ENCODE measurements at places on chromosomes 6 and 20.

GRCh38 chr6:168890981-168891365 is 362.7 kb downstream of the THBS2 start:
- DNase-seq, result no peak

DNA sequence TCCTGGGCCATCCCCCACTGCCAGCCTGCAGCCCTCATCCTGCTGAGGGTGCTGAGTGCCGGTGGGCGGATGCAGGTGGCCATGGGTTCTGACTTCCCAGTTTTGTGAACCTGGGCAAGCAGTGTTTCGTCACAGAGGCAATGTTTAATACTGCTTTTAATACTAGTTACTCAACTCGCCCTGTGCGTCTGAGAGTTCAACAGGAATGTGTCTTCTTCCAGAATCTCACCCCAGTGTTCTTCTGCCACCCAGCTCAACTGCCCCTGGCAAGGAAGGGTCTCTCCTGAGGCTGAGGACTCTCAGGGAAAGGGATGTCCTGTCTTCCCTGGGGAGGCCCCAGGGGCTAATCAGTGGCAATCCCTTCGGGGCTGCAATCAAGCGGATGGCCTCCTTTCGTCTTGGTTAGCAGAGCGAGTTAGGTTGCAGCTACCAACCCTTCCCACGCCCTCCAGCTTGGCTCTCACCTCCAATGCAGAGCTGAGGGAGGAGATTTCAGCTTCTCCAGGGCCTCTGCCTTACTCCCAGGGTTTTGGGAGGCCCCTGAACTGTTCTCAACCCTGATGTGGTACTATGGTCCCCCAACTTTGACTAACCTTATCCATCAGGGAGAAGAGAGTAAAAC is 2.0 kb downstream of the KCNK16 start:
- no peak for DNase-seq

DNA sequence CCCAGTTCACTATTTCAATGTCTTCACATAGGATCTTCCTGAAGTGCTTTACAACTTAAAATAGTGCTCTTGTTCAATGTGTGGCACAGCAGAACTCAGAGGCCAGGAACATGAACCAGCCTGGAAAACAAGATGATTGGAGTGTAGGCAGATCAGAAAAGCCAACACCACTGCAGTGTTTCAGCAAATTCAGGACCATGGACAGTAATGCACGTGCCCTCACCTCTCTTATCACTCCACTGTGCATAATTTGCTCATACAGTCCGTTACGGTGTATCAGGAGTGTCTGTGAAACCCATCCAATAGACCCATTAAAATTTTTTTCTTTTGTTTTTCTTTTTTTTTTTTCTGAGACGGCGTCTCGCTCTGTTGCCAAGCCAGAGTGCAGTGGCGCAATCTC is 27.6 kb upstream of the HACE1 start:
- DNase-seq, result no peak

DNA sequence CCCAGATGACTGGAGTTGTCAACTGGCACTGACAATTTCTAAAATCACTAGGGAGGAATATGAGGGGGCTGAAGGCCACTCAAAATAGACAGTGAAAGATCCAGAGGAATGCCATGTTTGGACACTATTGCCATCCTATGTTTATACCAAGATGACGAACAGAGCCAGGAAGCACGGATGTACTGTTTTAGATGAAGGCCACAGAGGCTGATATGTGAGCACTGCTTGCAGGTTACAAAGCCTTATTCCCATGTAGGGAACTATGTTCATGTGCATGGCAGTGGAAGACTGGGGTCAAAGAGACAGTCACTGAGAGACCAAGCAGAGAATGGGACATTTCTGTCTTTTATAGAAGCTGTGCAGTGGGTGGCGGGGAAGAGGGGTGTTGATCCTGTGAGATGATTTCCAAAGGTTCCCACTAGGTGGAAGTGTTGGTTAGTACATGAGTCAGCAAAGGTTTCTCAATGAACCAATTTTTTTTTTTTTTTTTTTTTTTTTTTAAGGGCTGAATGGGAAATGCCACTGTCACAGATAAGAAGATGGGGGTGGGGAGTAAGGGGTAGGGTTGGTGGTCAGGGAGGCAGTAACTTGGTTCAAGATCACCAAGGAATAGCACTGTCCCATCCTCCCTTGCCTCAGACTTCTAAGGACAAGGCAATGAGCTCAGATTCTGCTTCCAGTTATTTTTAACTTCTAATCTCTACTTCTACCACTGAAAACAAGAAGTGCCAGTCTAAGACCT is 46.7 kb upstream of the MOCS1 start:
- peak; percentile 47 for DNase-seq

DNA sequence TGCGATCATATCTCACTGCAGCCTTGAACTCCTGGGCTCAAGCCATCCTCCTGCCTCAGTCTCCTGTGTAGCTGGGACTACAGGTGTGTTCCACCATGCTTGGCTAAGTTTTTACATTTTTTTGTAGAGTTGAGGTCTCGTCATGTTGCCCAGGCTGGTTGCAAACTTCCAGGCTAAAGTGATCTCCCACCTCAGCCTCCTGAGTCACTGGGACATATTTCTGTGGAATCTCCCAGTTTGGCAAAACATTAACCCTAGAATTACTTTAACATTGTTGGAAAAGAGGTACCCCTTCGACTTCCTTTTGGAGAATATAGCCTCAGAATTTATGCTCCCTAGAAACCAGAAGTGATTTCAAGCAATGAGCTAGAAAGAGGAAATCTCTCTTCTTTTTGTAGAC is 57.2 kb downstream of the SHLD1 start:
- DNase-seq, result no peak

GRCh38 chr6:161736326-161736725 is 462.5 kb upstream of the AGPAT4 start:
- no peak for DNase-seq

GRCh38 chr6:1208876-1209275 is 103.0 kb upstream of the FOXQ1 start:
- no peak for DNase-seq

- DNase-seq, result no peak
Measured at GRCh38 chr6:156545931-156546330, 231.2 kb upstream of the ARID1B start.

DNA sequence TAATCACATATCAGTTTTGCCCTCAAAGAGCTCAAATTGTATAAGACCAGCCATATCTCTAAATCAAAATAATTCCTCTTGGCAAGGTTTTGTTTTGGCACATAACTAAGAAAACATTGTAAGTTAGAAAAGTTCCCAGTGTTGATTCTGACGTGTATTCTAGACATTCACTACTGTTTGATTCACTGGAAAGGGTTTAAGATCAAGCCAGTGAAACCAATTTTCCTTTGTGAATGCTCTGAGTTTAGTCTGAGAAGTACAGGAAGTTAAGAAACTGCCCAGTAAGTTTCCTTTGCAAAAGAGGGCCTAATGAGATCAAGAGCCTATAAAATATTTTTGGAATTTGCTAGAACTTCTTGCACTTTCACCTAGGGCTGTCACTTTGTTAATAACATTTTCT is 143.0 kb downstream of the FNDC1 start:
- no peak for DNase-seq

DNA sequence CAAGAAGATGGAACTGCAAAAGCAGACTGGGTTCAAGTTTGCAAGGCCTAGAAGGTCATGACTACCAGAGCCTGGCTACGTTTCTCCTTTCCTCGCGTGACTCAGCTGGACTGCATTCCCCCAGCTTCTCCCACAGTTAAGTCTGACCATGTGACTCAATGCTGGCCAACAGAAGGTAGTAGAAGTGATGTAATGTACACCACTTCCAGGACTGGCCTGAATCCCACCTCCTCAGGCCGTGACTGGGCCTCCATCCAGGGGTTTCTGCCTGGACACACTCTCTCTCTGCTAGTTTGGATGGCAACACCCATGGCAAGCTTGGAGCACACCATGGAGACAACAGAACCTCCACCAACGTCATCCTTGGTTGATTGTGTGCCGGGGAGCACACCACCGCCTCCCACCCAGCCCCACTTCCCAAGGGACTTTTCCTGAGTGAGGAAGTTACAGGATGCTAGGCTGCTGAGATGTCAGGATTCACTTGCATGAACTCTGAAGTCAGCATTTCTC is 112.0 kb upstream of the CDYL start:
- DNase-seq, result no peak

DNA sequence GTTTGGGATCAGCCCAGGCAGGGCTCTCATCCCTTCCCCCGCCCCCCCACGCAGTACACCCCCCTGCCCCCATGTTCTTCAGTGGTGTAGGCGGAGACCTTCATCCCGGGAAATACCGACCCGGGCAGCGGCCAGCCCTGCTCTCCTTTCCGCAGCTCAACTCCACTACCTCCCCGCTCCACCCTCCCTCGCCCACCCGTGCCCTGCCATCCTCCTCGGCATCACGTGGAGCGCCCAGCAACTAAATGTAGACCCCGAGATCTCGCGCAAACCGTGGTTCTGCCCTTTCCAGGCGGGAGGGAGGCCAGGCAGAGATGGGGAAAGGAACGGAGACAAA is 1932.2 kb upstream of the DEFB115 start:
- DNase-seq, result no peak

- DNase-seq, result no peak
Measured at GRCh38 chr6:25558155-25558817, 93.7 kb upstream of the SCGN start.

DNA sequence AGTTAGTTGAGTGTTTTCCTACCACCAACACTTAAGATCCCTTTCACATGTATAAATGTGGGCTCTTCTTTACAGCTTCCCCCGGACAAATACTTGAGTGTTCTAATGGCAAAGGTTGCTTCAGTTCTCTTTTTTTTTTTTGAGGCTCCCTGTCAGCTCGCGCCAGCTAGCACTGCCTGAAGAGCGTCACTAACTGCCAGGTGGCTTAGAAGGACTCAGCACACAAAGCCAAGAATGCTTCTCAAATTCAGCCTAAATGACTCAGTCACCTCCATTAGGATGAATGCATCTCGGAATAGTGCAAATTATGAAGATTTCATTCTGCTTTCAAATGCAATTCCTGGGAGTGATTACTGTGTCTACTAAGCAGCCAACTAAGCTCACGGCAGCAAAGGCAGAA is 150.7 kb upstream of the BTBD3 start:
- DNase-seq, result peak; percentile 50

DNA sequence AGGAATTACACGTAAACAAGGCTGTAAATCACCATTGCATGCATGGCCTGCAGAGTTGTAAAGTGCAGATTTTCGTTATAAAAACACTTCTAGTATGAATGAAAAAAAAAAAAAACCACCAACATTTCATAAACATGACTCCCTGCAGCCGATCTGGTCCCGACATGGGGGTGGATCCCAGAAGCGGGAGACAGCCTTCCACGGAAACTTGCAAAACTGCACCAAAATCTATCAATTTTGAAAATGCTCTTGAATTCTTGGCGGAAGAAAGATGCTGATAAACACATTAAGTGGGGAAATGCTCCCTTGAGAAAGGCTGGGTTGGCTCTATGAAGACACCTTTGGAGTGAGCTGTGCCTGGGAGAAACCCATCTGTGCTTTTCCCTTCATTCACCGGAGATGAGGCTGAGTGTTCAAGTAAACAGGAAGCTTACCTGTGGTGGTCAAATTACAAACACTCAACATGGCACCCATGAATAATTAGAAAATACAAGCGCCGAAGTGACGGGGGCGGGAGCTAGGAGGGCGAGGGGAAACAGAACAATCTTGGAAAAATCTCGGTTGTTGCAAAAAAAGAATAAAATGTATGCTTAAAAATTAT is 845 bp upstream of the ANKRD60 start:
- DNase-seq, result no peak

DNA sequence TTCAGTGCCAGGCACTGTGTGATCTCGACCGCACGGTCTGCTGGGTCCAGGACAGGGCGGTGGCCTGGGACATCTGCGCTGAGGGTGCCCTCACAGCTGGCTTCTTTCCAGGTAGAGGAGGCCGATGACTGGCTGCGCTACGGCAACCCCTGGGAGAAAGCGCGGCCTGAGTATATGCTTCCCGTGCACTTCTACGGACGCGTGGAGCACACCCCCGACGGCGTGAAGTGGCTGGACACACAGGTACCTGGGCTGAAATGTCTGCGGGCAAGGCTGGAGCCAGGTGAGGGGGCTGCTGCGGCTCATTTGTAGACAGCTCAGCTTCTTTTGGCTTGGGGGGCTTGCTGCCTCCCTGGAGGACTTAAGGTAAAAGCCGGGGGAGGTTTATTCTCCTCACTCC is 26.6 kb downstream of the PYGB start:
- DNase-seq, result no peak

DNA sequence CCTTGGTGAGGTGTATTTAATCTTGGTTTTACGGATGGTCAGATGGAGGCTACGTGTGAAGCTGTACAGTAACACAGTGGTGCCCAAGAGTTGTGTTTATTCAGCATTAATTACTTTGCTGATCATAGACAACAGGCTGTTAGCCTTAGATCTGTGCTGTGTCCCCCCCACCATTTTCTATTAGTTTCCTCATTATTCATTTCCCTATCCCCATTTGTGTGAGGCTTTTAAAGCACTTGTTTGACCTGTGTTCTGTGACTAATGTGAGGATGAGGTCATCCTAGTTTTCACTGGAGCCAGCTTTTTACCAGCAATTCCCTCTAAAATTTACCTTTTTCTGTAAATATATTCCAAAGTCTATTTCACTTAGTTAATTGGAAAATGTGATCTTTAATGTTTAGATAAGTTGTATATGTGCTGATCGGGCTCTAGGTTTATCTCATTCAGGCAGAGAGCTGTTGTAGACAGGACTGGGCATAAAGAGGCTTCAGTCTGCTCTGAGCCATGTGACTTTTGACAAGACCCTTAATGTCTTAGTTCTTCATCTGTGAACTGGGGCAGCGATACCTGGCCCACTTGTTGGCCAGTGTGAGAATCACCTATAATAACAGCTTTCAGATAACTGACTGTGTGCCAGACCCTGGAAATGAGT is 8.4 kb downstream of the MAPRE1 start:
- DNase-seq, result no peak

DNA sequence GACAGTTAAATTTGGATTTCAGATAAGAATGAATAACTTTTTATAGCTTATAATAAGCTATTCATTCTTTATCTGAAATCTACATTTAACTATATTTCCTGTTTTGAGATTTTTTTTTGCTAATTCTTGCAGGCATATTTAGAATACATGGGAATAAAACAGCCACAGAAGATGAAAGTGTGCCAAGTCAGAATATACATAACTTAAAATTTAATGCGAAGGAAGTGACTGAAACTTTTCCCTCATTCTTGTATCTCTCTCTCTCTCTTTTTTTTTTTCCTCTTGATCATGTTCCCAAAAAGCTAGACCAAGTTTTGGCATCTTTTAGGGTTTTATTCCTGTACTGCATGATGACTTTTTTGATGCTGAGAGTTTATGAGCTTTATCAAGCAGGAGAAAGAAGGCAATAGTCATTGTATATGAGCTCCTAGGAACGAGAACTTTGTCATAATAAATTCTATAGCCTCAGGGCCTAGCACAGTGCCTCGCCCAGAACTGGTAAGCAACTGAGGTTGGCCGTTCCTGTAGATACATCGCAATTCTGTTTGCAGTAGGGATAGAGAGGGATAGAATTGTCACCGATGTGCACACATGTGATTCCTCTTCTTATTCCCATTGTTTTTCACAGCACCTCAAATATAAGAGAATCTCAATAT is 205.2 kb downstream of the MYLK4 start:
- no peak for DNase-seq

- no peak for DNase-seq
Measured at GRCh38 chr6:137697267-137697938, 169.7 kb upstream of the TNFAIP3 start.

GRCh38 chr6:17417817-17418216 is 24.4 kb downstream of the CAP2 start:
- no peak for DNase-seq
